NCI-H1436 treated with DMSO at 0.1 percent for 48 hours (cell line): ENCODE measurements at places on chromosomes 7 and 10.

GRCh38 chr7:70782796-70783195, 349.1 kb upstream of the GALNT17 start:
- DNase-seq: no peak

DNA sequence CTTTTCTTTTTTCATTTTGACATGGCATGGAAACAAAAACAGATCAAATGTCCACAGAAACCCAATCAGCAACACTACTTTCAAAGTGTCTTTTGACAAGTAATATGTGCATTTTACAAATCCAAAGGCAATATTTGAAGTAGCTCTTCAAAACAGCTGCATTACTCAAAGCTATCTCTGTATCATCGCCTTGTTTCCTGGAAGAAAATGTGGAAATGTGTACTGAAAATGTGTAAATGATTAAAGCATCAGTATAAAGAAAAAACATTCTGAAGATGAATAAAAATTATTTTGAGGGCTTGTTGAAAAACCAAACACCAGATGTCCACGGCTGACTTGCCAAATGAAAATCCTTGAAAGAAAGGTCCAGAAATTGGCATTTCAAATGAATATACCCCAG, 16.5 kb upstream of the ITGB8 start:
- DNase-seq: no peak

DNA sequence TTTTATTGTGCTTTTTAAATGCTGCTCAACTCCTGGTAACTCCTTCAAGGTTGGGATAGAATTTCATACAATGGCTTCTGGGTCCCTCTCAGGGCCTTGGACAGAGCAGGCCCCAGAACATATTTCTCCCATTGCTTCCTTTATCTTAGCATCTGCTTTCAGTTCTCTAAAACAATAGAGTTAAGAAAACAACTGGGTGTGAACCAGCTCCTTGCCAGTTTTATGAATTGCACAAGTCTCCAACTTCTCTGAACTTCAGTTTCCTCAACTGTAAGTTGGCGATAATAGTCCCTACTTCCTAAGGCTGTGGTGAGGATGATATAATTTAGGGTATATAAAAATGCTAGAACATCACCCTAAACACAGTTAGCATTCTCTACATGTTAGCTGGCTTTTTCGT, 77.0 kb upstream of the INHBA start:
- DNase-seq: no peak

DNA sequence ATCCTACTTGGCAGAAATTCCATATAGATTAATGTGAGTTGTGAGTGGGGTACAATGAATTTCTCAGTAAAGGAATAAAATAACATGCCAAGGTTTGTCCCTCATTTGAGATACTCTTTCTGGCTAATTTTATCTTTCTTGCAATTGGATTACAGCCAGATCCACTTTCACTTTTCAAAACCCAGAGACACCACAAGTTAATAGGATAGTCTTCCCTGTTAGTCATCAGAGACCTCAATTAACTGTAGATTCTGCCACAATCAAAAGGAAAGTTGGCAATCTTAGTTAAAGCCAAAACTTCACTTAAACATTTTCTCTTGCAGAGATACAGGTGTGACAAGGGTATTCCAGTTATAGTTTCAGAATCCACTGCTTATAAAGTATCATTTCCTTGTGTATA, 91.4 kb upstream of the PHYHIPL start:
- DNase-seq: no peak

DNA sequence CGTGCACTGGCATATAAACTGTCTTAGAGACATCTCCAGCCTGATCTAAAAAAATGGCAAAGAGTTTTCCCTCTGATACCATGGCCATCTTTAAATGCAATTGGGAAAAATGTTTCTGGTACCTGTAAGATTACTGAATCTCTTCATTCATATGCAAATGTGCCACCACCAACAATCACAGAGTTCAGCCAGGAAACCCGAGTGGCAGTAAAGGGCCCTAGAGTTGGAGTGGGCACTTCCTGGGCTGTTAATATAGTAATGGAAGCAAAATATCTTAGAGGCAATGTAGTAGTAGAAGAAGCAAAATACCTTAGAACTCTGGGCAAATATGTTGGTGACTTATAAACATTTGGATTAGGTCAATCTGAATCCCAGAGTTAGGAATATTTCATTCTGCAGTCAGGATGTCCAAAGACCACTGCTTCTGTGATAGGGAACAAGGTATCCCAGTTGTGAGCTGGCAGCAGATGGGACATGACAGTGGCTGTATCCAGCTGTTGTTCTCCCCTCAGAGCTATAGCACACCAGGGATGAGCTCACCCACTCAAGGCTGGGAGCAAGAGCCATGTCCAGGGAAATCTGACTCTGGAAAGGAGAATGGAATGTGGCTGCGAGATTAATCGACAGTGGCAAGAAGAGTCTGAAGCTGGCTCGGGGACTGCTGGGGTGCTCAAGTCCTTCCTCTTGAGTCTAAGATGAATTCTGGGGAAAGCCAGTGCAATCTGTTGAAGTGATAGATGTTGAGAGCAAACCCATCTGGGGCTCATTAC, 332.1 kb downstream of the PHTF2 start:
- DNase-seq: no peak
